Activated CD4-positive, alpha-beta memory T cell treated with anti-CD3 and anti-CD28 coated beads for 36 hours (primary cell): ENCODE measurements at places on chromosomes 6 and 20.

DNA sequence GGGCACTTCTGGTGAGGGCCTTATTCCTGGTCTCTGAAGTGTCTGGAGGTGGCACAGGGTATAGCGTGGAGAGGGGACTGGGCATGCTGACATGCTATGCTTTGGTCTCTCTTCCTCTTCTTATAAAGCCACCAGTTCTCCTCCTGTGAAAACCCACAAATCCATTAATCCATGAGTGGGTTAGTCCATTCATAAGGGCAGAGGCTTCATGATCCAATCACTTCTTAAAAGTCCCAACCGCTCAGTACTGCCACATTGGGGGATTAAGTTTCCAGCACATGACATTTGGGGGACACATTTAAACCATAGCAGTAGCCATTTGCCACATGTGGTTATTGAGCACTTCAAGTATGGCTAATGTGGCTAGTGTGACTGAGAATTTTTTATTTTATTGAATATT is 3.8 kb upstream of the TRIB3 start:
- DNase-seq: no peak
- no peak overlapping the region for H3K27ac ChIP-seq
- H3K4me3 ChIP-seq: no peak overlapping the region

GRCh38 chr20:21516180-21516567 is 2.3 kb upstream of the NKX2-2 start:
- H3K27me3 ChIP-seq: peaks cover 80% of the 10 kb centered on the region
- no peaks in the 10 kb centered on the region for H3K36me3 ChIP-seq
- no peak overlapping the region for H3K4me3 ChIP-seq
- H3K4me1 ChIP-seq: peaks cover 44% of the 10 kb centered on the region
- no peak for DNase-seq
- no peak overlapping the region for H3K27ac ChIP-seq

DNA sequence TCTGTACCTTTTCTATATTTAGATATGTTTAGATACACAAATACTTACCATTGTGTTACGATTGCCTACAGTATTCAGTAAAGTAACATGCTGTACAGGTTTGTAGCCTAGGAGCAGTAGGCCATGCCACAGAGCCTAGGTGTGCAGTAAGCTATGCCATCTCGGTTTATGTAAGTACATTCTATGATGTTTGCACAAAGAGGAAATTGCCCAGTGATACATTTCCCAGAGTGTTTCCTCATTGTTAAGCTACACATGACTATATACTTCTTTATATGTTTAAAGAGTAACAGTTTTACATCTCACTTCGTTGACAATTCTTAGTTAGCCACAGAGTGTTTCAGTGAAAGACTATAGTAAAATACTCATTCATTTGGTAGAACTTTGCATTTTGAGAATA is 51.5 kb downstream of the SLC35F1 start:
- peaks cover 7% of the 10 kb centered on the region for H3K27me3 ChIP-seq
- H3K4me1 ChIP-seq: no peaks in the 10 kb centered on the region
- no peak overlapping the region for H3K4me3 ChIP-seq

- peak overlapping the region; percentile 26 for H3K27ac ChIP-seq
- H3K4me3 ChIP-seq: no peak overlapping the region
- no peaks in the 10 kb centered on the region for H3K27me3 ChIP-seq
- no peak for DNase-seq
- H3K36me3 ChIP-seq: no peaks in the 10 kb centered on the region
These were observed 6.3 kb downstream of the MAP1LC3A start for GRCh38 chr20:34564833-34565232.

GRCh38 chr20:4951299-4951698 is 50.0 kb downstream of the SLC23A2 start:
- no peaks in the 10 kb centered on the region for H3K27me3 ChIP-seq
- H3K27ac ChIP-seq: no peak overlapping the region
- H3K4me1 ChIP-seq: peaks cover 42% of the 10 kb centered on the region
- H3K36me3 ChIP-seq: peaks cover 11% of the 10 kb centered on the region

GRCh38 chr6:15280028-15280427 is 34.2 kb downstream of the JARID2 start:
- no peaks in the 10 kb centered on the region for H3K27me3 ChIP-seq
- no peak overlapping the region for H3K4me3 ChIP-seq
- H3K36me3 ChIP-seq: peaks cover 10% of the 10 kb centered on the region
- no peak for DNase-seq
- peaks cover 72% of the 10 kb centered on the region for H3K4me1 ChIP-seq

GRCh38 chr20:57795342-57795697 is 85.5 kb upstream of the PMEPA1 start:
- H3K4me1 ChIP-seq: no peaks in the 10 kb centered on the region
- H3K36me3 ChIP-seq: no peaks in the 10 kb centered on the region
- no peaks in the 10 kb centered on the region for H3K27me3 ChIP-seq
- no peak for DNase-seq
- no peak overlapping the region for H3K27ac ChIP-seq
- H3K4me3 ChIP-seq: no peak overlapping the region

DNA sequence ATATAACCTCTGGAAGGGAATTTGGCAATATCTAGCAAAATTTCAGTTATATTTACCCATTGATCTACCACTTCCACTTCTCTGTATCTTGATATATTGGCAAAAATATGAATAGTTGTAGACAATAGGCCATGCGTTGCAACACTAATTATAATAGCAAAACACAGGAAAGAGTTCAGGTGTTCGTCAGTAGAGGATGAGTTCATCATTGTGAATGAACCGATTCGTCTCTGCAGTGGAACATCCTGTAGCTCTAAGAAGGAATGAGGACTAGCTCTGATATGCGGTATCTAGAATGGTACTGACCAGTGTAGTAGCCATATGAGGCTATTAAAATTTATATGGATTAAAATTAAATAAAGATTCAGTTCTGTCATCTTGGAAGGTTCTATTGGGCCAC is 8.3 kb downstream of the FAM83D start:
- peaks cover 4% of the 10 kb centered on the region for H3K36me3 ChIP-seq
- no peaks in the 10 kb centered on the region for H3K27me3 ChIP-seq
- no peak overlapping the region for H3K27ac ChIP-seq
- no peak for DNase-seq

DNA sequence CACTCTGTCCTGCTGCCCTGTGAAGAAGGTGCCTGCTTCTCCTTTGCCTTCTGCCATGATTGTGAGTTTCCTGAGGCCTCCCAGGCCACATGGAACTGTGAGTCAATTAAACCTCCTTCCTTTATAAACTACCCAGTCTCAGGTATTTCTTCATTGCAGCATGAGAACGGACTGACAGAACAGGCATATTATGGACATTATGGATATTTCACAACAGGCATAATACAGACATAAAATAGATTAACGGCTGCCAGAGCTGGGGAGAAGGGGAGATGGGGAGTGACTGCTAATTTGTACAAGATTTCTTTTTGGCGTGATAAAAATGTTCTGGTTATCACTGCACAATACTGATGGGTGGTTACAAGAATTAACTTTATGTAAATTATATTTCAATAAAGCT is 29.4 kb downstream of the TRPC4AP start:
- H3K27me3 ChIP-seq: no peaks in the 10 kb centered on the region
- DNase-seq: no peak
- H3K36me3 ChIP-seq: peaks cover 28% of the 10 kb centered on the region
- H3K4me1 ChIP-seq: peaks cover 75% of the 10 kb centered on the region

- H3K27me3 ChIP-seq: peaks cover 2% of the 10 kb centered on the region
- peaks cover 15% of the 10 kb centered on the region for H3K4me1 ChIP-seq
These were observed 29.6 kb downstream of the PMEPA1 start for GRCh38 chr20:57680131-57680716.

DNA sequence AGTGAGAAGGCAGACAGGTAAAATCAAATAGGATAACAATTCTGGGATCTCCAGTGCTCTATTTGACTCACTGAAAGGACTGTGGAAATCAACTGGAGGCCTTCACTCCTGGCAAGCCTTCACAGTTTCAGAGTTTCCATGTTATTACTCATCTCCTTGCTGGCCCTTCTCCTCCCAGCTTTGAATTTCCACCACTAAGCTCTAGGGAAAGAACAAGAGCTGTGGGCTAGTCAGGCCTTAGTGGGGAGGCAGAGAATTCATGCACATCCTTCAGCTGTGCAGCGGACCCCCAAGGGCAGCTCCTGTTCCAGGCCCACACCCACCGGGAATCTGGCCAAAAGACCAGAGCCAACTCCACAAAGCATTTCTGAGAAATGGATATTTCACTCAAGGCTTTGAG is 26.0 kb downstream of the MYLIP start:
- H3K27me3 ChIP-seq: no peaks in the 10 kb centered on the region
- no peak for DNase-seq
- peaks cover 57% of the 10 kb centered on the region for H3K36me3 ChIP-seq
- no peak overlapping the region for H3K4me3 ChIP-seq
- H3K27ac ChIP-seq: no peak overlapping the region
- no peaks in the 10 kb centered on the region for H3K4me1 ChIP-seq

- peaks cover 3% of the 10 kb centered on the region for H3K27me3 ChIP-seq
- H3K27ac ChIP-seq: no peak overlapping the region
- H3K4me1 ChIP-seq: no peaks in the 10 kb centered on the region
- no peaks in the 10 kb centered on the region for H3K36me3 ChIP-seq
- DNase-seq: no peak
- H3K4me3 ChIP-seq: no peak overlapping the region
These were observed 155.3 kb upstream of the SYNCRIP start for GRCh38 chr6:85797993-85798392.

GRCh38 chr6:146741609-146742008 is 142.8 kb downstream of the ADGB start:
- H3K27ac ChIP-seq: no peak overlapping the region
- H3K4me3 ChIP-seq: no peak overlapping the region
- no peaks in the 10 kb centered on the region for H3K27me3 ChIP-seq
- DNase-seq: no peak
- H3K4me1 ChIP-seq: no peaks in the 10 kb centered on the region

DNA sequence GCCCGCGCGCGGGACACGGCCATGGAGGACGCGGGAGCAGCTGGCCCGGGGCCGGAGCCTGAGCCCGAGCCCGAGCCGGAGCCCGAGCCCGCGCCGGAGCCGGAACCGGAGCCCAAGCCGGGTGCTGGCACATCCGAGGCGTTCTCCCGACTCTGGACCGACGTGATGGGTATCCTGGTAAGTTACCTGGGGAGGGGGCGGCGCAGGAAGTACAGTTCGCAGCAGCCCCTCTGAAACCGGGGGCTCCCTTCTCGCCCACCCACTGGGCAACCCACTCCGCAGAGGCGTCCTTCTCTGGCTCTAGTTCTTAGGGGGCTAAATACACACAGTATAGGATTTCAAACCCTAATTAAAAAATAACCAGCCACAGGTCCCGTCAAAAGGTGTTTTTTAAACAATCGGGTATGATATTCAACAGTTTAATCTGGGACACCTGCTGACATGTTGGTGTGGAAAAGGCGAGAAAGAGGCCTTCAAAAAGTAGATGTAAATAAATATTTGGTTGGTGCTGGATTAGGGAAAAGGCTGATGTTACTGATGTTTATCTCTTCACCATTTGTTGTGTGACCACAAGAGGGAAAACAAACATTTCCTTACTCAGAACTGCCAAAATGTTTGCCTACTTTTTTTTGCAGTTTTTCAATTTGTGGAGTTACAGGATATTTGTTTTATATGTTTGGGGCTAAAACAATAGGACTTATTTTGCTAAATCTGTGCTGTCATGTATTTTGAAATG is 577 bp downstream of the SASH1 start:
- peak overlapping the region; percentile 45 for H3K4me3 ChIP-seq
- DNase-seq: no peak
- H3K27ac ChIP-seq: no peak overlapping the region
- H3K4me1 ChIP-seq: peaks cover 10% of the 10 kb centered on the region

GRCh38 chr20:60581606-60582115 is 623.4 kb downstream of the CDH26 start:
- no peaks in the 10 kb centered on the region for H3K4me1 ChIP-seq
- no peaks in the 10 kb centered on the region for H3K36me3 ChIP-seq
- no peak overlapping the region for H3K4me3 ChIP-seq
- no peak for DNase-seq
- H3K27ac ChIP-seq: no peak overlapping the region

- H3K27ac ChIP-seq: no peak within 1 kb of the TSS
- peak within 1 kb of the TSS; percentile 75 for H3K4me3 ChIP-seq
- peaks cover under 1% of the 10 kb centered on the region for H3K27me3 ChIP-seq
- peaks cover 15% of the 10 kb centered on the region for H3K4me1 ChIP-seq
- no peaks in the 10 kb centered on the region for H3K36me3 ChIP-seq
These were observed at the start of gene DSE for GRCh38 chr6:116370760-116371119. DSE (plus strand) TSS chr6:116370947; CDS start chr6:116399251, 28,304 bp downstream.

DNA sequence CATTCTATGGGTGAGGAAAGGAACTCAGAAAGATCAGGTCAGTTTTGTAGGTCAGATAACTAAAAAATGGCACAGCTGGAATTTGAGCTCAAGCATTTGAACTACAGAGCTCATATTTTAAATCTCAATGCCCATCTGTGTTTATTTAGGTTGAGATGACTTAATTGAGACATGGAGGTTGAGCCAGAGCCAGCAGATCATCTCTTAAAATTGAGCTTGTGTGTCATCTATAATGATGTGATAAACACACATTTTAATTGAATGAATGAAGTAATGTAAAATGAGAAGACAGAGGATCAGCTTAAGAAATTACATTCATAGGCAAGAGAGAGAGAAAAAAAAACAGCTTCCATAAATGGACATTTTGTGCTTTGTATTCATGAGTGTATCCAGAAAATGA is 3.7 kb downstream of the MANEA start:
- peaks cover 20% of the 10 kb centered on the region for H3K4me1 ChIP-seq
- H3K27ac ChIP-seq: no peak overlapping the region
- H3K4me3 ChIP-seq: no peak overlapping the region
- H3K27me3 ChIP-seq: no peaks in the 10 kb centered on the region
- DNase-seq: no peak

- peak overlapping the region; percentile 62 for H3K27ac ChIP-seq
- H3K4me3 ChIP-seq: peak overlapping the region; percentile 75
- peaks cover 8% of the 10 kb centered on the region for H3K36me3 ChIP-seq
These were observed 14.4 kb upstream of the ZNF217 start for GRCh38 chr20:53608071-53608455.

DNA sequence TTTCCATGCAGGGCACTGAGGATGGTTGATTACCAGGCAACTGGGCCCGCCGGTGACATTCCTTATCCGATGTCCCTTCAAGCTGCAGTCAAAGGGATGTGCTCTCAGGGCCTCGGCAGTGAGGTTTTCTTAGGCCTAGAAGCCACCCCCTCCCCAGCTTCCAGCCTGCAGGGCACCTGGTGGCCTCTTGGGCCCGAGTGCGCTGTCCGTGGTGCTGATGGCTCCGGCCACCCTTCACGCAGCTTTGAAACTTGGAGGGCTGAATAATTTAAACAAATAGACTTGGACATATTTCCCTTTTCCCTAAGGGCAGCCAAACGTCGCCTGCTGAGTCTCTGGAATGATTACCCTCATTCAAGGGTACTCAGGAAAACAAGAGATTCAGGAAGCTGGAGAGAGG is 8.9 kb upstream of the MLN start:
- no peak overlapping the region for H3K27ac ChIP-seq
- H3K4me3 ChIP-seq: no peak overlapping the region
- peak; percentile 57 for DNase-seq
- peaks cover 42% of the 10 kb centered on the region for H3K27me3 ChIP-seq
- no peaks in the 10 kb centered on the region for H3K36me3 ChIP-seq

- no peak overlapping the region for H3K4me3 ChIP-seq
- H3K36me3 ChIP-seq: peaks cover 8% of the 10 kb centered on the region
- peaks cover 53% of the 10 kb centered on the region for H3K4me1 ChIP-seq
- no peak for DNase-seq
These were observed 36.9 kb downstream of the CDYL start for GRCh38 chr6:4813055-4813454.

GRCh38 chr6:100454551-100455229 is 10.0 kb downstream of the SIM1 start:
- H3K4me1 ChIP-seq: peaks cover 3% of the 10 kb centered on the region
- no peak overlapping the region for H3K27ac ChIP-seq
- H3K27me3 ChIP-seq: peaks cover 66% of the 10 kb centered on the region
- peaks cover 23% of the 10 kb centered on the region for H3K36me3 ChIP-seq

- no peak overlapping the region for H3K27ac ChIP-seq
- H3K36me3 ChIP-seq: no peaks in the 10 kb centered on the region
- no peaks in the 10 kb centered on the region for H3K4me1 ChIP-seq
- DNase-seq: no peak
These were observed 214.3 kb upstream of the PLN start for GRCh38 chr6:118333772-118334171.
